ENCODE measurements at places on chromosomes 4 and X. TPM values are rescaled to one million over a fixed set of nuclear protein-coding genes. Genes with fewer than 3 reads are reported as not detected.
A peak's percentile ranks its signal among the peaks of the same experiment; 100 is the strongest.

Gene CXCR3
- total RNA-seq = 1.5 TPM

DNA sequence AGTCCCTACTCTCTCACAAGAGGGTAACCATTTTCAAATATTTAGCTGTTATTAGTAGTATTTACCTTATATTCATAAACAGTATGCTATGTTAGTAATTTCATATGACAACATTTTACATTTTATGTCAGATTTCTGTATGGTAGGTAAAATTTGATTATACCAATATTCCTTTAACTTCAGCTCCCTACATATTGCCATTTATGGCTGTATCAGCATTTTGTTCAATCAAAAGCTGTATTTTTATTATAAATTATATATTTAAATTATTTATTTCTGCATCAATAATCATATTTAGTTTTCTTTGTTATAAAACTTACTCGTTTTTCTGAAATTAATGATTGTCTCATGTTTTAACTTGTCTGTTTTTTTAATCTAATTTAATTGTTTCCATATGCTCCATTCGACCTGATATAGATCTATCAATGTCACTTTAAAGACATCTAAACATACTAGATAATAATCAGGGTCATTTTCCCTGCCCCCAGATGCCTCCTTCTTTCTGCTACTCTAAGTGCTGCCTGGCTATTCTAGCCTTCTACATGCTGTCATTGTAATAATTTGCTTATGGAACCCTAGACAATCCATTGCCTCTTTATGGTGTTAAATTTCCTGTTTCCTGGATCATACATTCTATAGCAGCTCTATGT lies 1976.7 kb upstream of the ADGRL3 start:
- DNase-seq = no peak

GRCh38 chr4:185716577-185717376 lies 95.2 kb downstream of the SORBS2 start:
- peak; percentile 56 for DNase-seq

Gene DGAT2L6
- not detected for total RNA-seq

DNA sequence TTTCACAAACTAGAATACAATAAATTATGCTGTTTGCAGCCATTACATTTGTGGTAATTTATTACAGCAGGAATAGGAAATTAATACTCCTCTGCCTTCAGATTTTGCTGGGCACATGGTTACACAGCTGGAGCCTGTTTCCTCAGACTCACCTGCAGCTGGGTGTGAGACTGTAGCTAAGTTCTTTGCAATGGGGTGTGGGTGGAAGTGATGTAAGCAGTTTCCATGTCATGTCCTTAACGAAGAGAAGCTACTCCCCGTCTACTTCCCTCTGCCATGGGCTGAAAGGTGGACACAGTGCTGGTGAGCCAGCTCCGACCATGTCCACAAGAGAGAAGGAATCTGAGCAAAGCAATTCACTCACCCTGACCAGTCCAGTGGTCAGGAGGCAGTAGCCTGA lies 18.2 kb downstream of the SH3KBP1 start:
- no peak for DNase-seq

Gene CFI
- total RNA-seq = 60.9 TPM

DNA sequence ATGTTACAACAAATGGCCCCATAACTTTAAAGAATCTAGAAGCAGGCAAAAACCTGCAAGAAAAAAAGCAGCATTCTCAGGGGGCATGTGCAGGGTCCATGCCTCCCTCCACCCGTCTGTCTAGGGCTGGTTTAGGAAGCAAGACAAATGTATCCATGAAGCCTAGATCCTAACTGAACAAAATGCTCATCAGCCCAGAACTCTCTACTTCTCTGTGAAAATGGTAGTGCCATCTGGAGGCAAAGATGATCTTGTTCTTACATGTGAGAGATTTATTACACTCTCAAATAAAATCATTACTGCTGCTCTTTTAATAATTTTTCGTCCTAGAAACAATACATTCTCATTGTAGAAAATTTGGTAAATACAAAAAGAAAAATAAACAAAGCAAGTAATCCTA lies 26.7 kb downstream of the NR3C2 start:
- no peak for DNase-seq

GRCh38 chrX:77389891-77390290 lies 57.3 kb upstream of the FGF16 start:
- no peak for DNase-seq

DNA sequence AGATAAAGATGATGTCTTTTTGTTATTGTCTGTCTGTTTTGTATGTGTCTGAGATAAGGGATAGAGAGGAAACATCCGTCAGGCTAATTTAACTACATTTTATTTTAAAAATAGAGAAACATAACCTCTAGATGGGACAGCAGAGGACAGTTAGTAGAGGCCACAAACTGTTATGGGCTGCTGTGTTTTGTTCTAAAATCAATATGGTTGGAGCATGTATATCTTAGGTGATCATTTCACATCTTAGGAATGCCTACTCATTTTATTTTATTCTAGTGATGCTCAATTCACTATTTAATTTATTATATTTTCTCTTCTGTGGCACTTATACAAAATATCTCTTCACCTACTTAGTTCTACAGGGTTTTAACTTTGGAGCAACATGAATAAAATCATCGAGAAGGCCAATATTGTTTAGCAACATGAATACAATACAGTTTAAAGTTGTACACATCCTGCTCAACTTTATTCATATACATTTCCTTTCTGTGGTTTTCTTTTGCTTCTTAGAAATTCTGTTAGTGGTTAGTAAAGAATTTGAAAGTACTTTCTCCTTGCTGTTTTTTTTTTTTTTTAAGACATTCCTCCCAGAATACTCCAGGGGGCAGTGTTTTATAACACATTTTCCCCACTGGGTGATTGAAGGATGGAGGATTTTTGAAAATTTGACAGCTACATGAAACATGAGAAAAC lies 392.9 kb downstream of the UNC5C start:
- no peak for DNase-seq

Gene DRP2
- 0.29 TPM for total RNA-seq

Gene THOC2
- 63.8 TPM for total RNA-seq

Data from mucosa of gallbladder (tissue), 1 donor.